Naive thymus-derived CD8-positive, alpha-beta T cell (primary cell): ENCODE measurements at places on chromosomes 3 and 15.
A peak's percentile ranks its signal among the peaks of the same experiment; 100 is the strongest.

DNA sequence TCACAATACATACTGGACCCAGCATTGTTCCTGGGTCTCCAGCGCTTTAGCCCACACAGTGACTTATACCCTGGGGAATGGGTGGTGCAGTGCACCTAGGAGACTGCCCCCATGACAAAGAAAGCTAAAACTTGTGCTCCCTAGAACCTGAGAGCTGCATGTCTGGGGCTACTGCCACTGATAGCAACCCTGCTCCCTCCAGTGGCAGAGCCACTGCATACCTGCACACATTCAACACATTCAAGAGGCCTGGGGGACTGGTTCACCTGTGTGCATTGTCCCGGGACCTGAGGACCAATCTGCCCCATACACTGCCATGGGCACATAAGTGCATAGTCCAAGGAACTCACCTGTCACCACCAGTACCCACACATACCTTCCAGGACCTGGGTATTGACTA lies 302.7 kb upstream of the MANF start:
- no peak overlapping the region for H3K4me3 ChIP-seq
- no peaks in the 10 kb centered on the region for H3K4me1 ChIP-seq
- no peaks in the 10 kb centered on the region for H3K36me3 ChIP-seq
- no peak for DNase-seq

- H3K27me3 ChIP-seq, result peaks cover 6% of the 10 kb centered on the region
- H3K4me3 ChIP-seq, result peak overlapping the region; percentile 90
- H3K4me1 ChIP-seq, result peaks cover 42% of the 10 kb centered on the region
- peak overlapping the region; percentile 98 for H3K27ac ChIP-seq
- DNase-seq, result no peak
Measured at GRCh38 chr3:100708644-100708988, 678 bp upstream of the TFG start.

GRCh38 chr15:27592036-27592760 lies 506.9 kb downstream of the OCA2 start:
- no peaks in the 10 kb centered on the region for H3K36me3 ChIP-seq
- peaks cover 4% of the 10 kb centered on the region for H3K27me3 ChIP-seq
- no peak overlapping the region for H3K4me3 ChIP-seq
- no peak for DNase-seq
- H3K4me1 ChIP-seq, result no peaks in the 10 kb centered on the region

GRCh38 chr15:92391640-92392039 lies 2.0 kb upstream of the ST8SIA2 start:
- no peaks in the 10 kb centered on the region for H3K36me3 ChIP-seq
- peaks cover 66% of the 10 kb centered on the region for H3K27me3 ChIP-seq
- no peak overlapping the region for H3K4me3 ChIP-seq

DNA sequence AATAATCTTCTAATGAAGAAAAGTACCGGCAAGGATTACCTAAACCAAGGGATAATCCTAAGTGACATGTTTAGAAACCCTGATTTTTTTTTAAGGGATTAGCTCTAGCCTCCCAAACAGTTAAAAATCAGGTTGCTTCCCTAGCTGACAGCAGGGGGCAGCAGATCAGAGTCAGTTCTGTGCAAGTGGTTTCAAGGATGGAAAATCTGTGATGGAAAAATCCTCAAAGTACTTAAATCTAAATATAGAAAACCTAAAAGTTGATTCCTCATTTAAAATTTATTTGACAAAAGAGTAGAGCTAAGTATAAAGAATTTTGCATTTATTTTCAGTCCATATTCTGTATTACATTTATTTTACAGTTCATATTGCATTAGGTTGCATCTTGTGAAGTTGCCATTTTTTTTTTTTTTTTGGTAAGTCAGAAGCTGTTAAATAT lies 107.6 kb downstream of the PEX5L start:
- H3K4me3 ChIP-seq, result no peak overlapping the region
- no peaks in the 10 kb centered on the region for H3K4me1 ChIP-seq
- no peak overlapping the region for H3K27ac ChIP-seq
- no peaks in the 10 kb centered on the region for H3K36me3 ChIP-seq
- no peak for DNase-seq

DNA sequence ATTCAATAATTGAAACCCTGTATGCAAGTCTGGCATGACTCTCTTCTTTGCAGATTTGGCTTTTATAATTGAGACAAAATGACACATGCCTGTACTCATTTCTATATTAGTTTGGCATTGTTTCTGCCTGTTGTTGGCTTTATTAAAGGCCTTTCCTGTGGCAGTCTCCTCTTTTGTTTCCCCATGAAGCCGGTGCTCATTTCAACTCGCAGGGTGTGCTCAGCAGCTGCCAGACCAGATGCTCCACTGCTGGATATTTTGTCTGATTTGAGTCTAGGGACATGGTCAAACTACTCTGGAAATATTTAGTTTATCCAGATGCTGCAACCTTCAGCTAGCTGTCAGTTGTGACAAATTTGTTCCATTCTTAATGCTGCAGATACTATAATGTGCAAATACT lies 445.3 kb downstream of the NAALADL2 start:
- no peaks in the 10 kb centered on the region for H3K36me3 ChIP-seq
- H3K27ac ChIP-seq, result no peak overlapping the region
- no peaks in the 10 kb centered on the region for H3K4me1 ChIP-seq
- no peak overlapping the region for H3K4me3 ChIP-seq
- H3K27me3 ChIP-seq, result no peaks in the 10 kb centered on the region
- DNase-seq, result no peak

GRCh38 chr15:40307421-40308211 lies at the start of gene PLCB2:
TSS of gene PLCB2 (minus strand) at chr15:40307935. CDS start at chr15:40307672, 263 bp downstream.
- peak within 1 kb of the TSS; percentile 97 for H3K27ac ChIP-seq
- H3K27me3 ChIP-seq, result no peaks in the 10 kb centered on the region
- H3K4me3 ChIP-seq, result peak within 1 kb of the TSS; percentile 94
- peak; percentile 80 for DNase-seq

GRCh38 chr15:66239514-66239913 lies 14.0 kb downstream of the MEGF11 start:
- DNase-seq, result no peak
- no peaks in the 10 kb centered on the region for H3K36me3 ChIP-seq
- peaks cover 45% of the 10 kb centered on the region for H3K27me3 ChIP-seq
- no peak overlapping the region for H3K4me3 ChIP-seq
- H3K4me1 ChIP-seq, result no peaks in the 10 kb centered on the region
- peak overlapping the region; percentile 32 for H3K27ac ChIP-seq

- peaks cover 5% of the 10 kb centered on the region for H3K36me3 ChIP-seq
- H3K27me3 ChIP-seq, result no peaks in the 10 kb centered on the region
- no peak overlapping the region for H3K4me3 ChIP-seq
- no peak overlapping the region for H3K27ac ChIP-seq
Measured at GRCh38 chr3:106191211-106191610, 322.4 kb upstream of the CBLB start.

DNA sequence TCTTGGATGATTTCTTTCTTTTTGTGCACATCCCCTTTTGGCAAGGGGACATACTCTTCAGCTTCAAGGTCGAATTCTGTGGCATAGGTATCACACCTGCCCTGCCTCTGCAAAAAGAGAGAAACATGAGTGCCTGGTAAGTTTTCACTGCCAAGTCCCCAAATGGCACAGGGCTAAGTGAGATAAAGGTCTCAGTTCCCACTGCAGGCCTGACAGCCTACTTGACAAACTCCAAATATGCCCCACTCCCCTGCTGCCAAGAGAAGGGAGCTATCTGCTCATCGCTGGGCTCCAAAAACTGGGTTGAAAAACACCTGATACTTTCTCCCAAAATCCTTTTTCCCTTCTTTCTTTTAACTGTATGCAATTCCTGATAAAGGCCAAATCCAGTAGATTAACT lies 23.0 kb downstream of the RUVBL1 start:
- no peaks in the 10 kb centered on the region for H3K27me3 ChIP-seq
- no peak overlapping the region for H3K4me3 ChIP-seq
- H3K36me3 ChIP-seq, result peaks cover 4% of the 10 kb centered on the region
- H3K4me1 ChIP-seq, result no peaks in the 10 kb centered on the region
- H3K27ac ChIP-seq, result no peak overlapping the region

- H3K27me3 ChIP-seq, result no peaks in the 10 kb centered on the region
- no peak for DNase-seq
- H3K36me3 ChIP-seq, result no peaks in the 10 kb centered on the region
Measured at GRCh38 chr3:114406286-114406685, 112.5 kb downstream of the TIGIT start.

GRCh38 chr15:69098771-69099170 lies 61.7 kb upstream of the GLCE start:
- H3K27ac ChIP-seq, result no peak overlapping the region
- no peaks in the 10 kb centered on the region for H3K27me3 ChIP-seq
- DNase-seq, result no peak
- H3K4me3 ChIP-seq, result no peak overlapping the region
- H3K4me1 ChIP-seq, result peaks cover 14% of the 10 kb centered on the region
- H3K36me3 ChIP-seq, result no peaks in the 10 kb centered on the region

- peaks cover 2% of the 10 kb centered on the region for H3K36me3 ChIP-seq
- no peak for DNase-seq
- no peak overlapping the region for H3K27ac ChIP-seq
- H3K4me1 ChIP-seq, result no peaks in the 10 kb centered on the region
- peaks cover 6% of the 10 kb centered on the region for H3K27me3 ChIP-seq
Measured at GRCh38 chr3:109187390-109187789, 50.9 kb downstream of the C3orf85 start.

GRCh38 chr3:46603446-46604046 lies 8.8 kb upstream of the FAM240A start:
- no peaks in the 10 kb centered on the region for H3K4me1 ChIP-seq
- no peak for DNase-seq
- H3K36me3 ChIP-seq, result no peaks in the 10 kb centered on the region
- H3K4me3 ChIP-seq, result no peak overlapping the region
- no peaks in the 10 kb centered on the region for H3K27me3 ChIP-seq

DNA sequence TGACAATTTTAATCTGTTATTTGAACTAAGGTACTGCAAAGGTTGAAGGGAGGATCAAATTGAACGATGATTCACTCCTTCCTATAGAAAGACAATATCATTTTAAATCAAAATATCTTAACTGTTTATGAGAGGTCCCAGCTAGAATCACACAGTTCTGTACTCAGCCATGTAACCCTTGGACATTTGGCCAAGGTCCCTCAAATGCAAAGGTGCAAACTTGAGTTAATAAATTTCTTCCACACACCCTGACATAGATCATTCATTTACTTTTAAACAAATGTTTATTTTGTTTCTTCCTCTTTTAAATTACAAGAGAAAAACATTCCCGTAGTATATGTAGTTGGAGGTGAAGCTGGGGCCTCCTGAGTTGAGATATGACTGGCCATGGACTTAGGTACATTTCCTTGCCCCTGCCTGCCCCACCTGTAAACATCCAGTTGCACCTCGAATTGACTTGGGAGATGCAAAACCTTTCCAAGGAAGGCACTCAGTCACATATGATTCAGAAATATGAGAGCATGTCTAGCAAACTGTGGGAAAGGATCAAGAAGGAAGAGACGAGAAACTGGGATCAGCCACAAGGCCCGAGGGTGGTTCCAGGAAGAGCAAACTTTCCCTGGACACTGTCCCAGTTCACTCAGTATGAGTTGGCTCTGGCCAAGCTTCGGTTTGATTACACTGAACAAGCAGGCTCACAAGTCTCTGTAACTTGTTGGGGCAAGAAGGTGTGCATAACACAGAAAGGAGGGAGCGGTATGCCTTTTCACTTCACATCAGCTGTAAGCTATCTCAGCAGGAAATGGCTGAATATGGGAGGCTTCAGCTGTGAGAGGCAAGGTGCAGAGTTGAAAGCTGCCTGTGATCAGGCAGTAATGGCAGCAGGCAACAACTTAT lies 6.7 kb downstream of the TNFSF10 start:
- H3K27ac ChIP-seq, result peak overlapping the region; percentile 41
- H3K4me3 ChIP-seq, result peak overlapping the region; percentile 26
- H3K4me1 ChIP-seq, result peaks cover 45% of the 10 kb centered on the region
- no peaks in the 10 kb centered on the region for H3K27me3 ChIP-seq
- DNase-seq, result no peak
